ENCODE measurements at places on chromosomes 1 and 21.
A peak's percentile ranks its signal among the peaks of the same experiment; 100 is the strongest.

DNA sequence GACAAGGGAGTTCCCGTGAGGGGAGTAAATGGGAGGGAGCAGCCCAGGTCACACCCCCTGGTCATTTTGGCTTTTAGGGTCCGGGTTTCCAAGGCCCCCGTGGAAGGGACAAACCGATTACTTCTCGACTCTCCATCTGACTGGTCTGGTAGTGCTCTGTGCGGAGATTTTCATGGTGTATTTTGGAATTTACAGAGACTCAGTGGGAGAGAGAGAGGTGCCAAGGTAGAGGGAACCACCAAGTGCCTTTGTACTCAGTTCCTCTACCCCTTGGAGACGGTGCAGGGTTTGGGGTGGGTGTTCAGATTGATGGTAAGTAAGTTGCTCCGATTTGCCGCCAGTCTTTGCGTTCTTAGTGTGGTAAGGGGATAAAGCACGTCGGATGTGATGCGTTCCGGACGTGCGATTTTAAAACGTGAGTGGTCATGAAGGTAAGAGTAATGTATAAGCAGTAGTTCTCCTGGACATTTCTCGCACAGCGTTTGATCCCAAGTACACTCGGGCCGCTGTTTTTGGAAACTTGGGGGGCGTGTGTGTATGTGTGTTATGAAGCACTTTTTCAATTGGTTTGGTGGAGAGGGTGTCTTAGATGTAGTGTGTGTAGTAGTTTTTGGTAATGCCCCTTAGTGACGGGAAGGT lies 682 bp downstream of the SUCO start:
- peak; percentile 58 for DNase-seq

DNA sequence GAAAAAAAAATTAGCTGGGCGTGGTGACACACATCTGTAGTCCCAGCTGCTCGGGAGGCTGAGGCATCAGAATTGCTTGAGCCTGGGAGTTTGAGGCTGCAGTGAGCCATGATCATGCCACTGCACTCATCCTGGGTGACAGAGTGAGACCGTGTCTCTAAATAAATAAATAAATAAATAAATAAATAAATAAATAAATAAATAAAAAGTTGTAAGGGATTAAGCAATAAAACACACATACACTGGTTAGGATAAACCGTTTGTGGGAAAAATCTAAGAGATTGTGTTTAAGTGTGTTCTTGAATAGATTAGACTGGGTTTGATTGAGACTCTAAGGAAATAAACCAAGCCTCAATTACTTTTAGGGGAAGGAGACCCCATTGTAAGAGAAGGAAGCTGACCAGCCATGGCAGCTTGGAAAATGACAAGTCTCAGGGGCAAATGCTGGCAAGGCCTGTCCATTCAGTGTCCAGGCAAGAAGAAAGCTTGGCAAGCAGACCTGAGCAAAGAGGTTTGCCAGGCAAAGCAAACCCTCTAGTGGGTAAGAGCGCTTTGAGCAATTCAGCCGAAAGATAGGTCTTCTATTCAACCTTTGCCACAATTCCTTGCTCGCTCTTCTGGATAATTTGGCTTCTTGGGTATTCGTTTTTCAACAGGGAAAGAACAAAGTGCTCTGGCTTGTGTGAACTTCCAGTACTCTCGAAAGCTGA lies 106.9 kb upstream of the SERBP1 start:
- no peak for DNase-seq

- DNase-seq = peak; percentile 86
These were observed 13.8 kb upstream of the BOLA1 start for GRCh38 chr1:149885339-149886120.

DNA sequence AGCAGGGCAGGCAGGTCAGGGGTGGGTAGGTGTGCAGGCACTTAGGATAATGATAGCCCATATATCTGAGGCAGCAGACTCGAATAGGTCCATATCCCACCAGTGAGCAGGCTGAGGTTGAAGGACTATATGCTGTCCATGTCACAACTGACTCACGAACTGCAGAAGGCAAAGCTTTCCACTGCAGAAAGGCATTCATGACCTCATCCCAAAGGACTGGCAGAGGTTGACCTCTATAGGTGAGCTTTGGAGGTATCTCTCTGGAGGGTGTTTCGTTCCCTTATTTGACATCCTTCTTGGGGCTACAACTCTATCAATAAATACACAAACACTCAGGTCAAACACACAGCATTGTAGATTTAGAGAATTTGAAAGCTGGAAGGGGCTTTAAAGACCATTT lies 42.8 kb upstream of the MARK1 start:
- no peak for DNase-seq

DNA sequence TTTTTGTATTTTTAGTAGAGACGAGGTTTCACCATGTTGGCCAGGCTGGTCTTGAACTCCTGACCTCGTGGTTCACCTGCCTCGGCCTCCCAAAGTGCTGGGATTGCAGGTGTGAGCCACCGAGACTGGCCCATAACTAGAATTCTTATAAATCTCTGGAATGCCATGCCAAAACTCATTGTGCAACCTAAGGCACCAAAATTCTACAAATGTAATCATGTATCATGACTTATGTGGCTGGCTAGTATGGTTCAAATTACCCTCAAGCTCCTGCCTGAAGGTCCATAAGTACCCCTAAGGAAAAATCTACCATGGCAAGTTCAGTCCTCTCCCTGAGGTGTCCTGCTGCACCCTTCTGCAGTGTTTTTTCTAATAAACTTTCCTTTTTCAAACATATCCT lies 63.8 kb upstream of the CSF1 start:
- DNase-seq = no peak

DNA sequence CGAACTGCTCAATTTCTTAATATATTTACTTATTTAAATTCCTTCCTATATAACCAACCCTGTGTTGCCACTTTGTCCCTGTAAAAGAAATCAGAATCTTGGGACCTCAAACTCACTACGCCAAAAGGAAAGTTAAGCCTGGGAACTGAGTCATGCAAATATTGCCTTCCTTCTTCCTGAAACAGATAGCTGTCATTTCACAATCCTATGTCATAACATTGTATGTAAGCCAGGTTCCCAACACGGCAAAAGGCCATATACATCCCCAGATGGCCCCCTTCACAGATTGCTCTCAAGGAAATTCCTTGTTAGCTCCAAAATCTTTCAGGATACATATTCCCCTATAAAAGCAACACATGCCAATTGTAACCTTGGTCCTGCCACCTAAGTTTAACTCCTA lies 39.7 kb downstream of the C21orf91 start:
- no peak for DNase-seq

- no peak for DNase-seq
These were observed 23.6 kb upstream of the TRIM67 start for GRCh38 chr1:231138236-231138635.

DNA sequence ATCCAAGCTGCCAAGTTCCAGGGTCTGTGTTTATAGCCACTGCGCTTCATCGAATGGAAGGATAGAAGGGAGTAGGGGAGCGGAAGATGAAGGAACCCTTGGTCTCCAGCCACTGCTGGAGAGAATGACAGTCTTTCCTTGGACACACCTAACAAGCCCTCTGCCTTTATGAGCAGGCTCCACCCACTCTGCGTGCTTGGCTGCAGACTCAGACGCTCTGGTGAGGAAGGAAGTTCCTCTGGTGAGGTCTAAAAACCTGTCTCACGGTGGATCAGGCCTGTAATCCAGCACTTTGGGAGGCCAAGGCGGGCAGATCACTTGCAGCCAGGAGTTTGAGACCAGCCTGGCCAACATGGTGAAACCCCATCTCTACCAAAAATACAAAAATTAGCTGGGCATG lies 55.4 kb downstream of the MATN1 start:
- DNase-seq = no peak

GRCh38 chr1:70112838-70113237 lies 92.5 kb downstream of the LRRC40 start:
- DNase-seq = no peak

DNA sequence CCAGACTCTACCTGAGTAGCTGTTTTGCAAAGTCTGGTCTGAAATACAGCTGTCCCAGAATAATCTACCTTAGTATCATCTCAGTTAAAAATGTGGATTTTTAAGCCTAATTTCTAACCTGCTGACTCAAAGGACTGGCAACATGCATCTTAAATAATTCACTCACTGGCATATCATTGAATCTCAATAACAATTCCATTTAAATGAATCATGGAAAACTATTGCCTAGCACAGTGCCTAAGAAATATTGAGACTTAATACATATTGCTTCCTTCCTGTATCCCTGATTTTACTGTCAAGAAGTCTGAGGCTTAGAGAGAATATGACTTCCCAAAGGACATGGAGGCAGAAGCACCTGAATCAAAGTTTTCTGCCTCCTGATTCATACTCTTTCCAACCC lies 3.1 kb downstream of the CCDC190 start:
- no peak for DNase-seq

DNA sequence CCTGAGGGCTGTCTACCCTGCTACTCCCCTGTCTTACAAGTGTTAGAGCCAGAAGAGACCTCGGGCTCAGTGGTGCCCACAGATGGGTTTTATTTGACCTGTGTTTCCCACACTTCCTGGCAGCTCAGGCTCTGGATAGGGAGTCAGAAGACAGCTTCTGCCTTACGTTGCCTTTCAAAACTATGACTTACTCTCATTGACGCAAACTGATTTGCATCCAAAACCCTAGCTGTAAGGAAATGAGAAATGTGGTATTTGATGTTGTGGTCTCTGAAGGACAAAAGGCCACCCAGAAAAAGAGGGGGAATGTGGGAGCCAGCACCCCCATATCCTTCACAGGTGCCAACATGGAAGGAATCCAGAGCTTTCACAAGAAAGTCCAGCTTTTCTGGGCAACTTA lies 180.2 kb downstream of the ATG4C start:
- DNase-seq = no peak

DNA sequence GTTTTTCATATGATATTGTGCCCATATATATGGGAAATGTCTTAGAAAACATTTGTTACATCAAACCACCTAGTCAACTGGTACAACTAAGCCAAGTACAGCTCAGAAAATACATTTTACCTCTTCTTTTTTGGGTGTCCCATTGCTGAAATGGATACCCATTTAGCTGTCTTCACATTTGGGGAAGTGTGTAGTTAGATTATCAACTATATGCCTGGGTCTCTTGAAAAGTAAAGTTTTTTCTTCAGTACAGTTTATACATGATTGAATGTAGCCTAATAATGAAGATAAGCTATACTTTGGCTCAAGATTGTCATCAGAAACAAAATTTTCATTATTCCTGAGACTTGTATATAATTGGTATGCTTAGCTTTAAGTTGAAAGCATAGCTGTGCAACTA lies 2.0 kb downstream of the AGO3 start:
- no peak for DNase-seq

GRCh38 chr1:206511362-206512057 lies 4.2 kb downstream of the RASSF5 start:
- DNase-seq = no peak
